ENCODE measurements at places on chromosomes 4 and X.

- DNase-seq, result no peak
- H3K27me3 ChIP-seq, result no peaks in the 10 kb centered on the region
- H3K36me3 ChIP-seq, result no peaks in the 10 kb centered on the region
Observed at GRCh38 chr4:11019451-11020240, 335.1 kb upstream of the CLNK start.

DNA sequence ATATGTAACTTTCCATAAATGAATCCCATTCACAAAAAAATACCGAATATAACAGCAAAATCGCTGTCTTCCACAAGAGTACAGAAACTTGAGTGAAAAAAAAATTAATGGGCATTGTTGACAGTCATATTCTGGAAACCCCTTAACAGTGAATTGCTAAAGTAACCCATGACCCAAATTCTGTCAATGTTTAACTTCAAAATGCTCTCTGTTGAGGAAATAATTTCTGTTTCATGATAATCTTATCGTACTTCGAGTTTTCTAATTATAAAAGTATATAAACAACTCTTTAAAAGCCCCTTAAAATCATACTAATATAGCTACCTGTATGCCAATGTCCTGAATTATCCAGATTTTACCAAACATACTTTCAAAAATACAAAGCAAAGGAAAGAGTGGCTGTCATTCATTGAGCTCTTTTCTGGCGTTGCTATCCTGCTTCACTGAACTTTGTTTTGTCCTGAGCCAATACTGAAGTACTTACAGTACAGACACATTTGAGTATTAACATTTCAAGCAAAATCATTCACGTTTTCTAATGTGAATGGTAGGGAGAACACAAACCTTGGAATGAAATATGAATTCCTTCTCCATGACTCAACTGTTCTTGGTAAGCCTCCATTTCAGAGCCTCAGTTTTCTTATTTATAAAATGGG, 2.4 kb downstream of the XAGE3 start:
- no peak overlapping the region for H3K27ac ChIP-seq
- no peaks in the 10 kb centered on the region for H3K36me3 ChIP-seq
- no peaks in the 10 kb centered on the region for H3K4me1 ChIP-seq

- no peak overlapping the region for H3K4me3 ChIP-seq
- no peaks in the 10 kb centered on the region for H3K4me1 ChIP-seq
- no peaks in the 10 kb centered on the region for H3K36me3 ChIP-seq
- H3K27me3 ChIP-seq, result no peaks in the 10 kb centered on the region
- no peak overlapping the region for H3K27ac ChIP-seq
Observed at GRCh38 chr4:182231080-182231479, 12.1 kb upstream of the TENM3 start.

DNA sequence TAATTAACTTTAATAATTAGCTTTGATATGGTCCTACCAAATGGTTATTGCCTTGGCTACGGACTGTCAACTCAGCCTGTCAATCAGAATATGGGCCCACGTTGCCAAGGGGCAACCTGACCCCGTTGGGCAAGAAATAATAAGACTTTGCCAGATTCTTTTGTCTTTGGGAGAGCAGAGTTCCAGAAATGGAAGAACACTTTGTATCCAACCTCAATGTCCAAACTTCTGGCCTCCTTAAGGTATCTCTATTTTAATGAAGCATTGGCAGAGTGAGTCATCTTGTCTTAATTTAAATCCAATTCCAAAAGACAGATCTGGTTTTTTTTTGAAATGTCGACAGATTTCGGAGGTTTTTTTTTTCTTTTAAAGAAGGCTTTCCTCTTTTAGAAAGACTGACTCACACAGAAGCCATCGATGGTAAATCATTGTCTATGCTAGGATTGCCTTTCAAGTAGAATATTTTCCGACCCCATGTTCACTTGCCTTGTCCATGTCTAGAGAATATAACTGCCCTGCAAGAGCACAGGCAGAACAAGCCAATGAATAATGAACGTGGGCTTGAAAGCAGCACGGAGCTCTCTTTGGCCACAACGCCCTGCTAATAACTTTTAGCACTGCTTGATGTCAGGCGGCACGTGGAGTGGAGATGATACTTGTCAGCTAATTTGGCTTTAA, 190.3 kb upstream of the GATB start:
- DNase-seq, result no peak
- no peak overlapping the region for H3K4me3 ChIP-seq
- peak overlapping the region; percentile 30 for H3K27ac ChIP-seq
- H3K36me3 ChIP-seq, result no peaks in the 10 kb centered on the region
- H3K4me1 ChIP-seq, result no peaks in the 10 kb centered on the region

GRCh38 chr4:12399781-12400180, 971.1 kb upstream of the HS3ST1 start:
- no peak overlapping the region for H3K27ac ChIP-seq
- no peak overlapping the region for H3K4me3 ChIP-seq

DNA sequence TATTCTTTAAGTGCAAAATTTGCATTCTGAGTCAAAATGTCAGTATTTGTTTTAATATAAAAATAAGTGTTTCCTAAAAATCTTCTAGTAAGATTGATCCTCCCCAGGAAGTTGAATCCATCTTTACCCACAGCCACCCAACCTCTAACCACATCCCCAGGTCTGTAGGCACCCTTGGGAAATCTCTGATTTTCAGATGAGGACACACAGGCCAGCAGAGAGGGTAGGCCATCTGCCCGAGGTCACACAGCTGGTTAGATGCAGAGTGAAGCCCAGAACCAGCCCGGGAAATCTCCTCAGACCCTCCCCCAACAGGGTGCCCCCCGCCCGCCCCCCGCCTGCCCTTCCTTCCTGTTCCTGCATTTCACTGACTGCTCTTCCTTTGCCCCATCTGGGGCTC, 277.5 kb downstream of the FBXW7 start:
- DNase-seq, result no peak
- H3K4me3 ChIP-seq, result no peak overlapping the region
- no peaks in the 10 kb centered on the region for H3K27me3 ChIP-seq

DNA sequence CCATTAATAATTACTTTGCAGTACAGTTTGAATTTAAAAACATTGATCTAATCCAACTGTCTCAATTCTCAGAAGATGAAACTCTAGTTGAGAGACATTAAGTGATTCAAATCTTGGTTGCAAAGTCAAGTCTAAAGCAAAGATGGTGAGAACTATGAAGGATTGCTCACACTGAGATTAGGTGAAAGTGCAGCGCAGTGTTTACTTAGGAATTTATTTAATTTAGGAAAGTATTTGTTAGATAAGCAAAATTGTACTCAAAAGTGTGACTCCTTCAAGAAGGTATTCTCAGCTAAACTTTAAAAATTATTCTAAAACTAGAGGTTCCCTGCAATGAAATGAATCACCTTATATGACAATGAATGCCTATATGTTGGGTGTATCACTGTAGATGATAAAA, 454.9 kb downstream of the PDGFC start:
- no peaks in the 10 kb centered on the region for H3K4me1 ChIP-seq
- no peak for DNase-seq
- H3K27me3 ChIP-seq, result no peaks in the 10 kb centered on the region

- no peaks in the 10 kb centered on the region for H3K27me3 ChIP-seq
- H3K27ac ChIP-seq, result no peak overlapping the region
- DNase-seq, result no peak
- H3K4me1 ChIP-seq, result no peaks in the 10 kb centered on the region
- H3K36me3 ChIP-seq, result no peaks in the 10 kb centered on the region
Observed at GRCh38 chr4:53234111-53234510, 131.8 kb downstream of the SCFD2 start.

DNA sequence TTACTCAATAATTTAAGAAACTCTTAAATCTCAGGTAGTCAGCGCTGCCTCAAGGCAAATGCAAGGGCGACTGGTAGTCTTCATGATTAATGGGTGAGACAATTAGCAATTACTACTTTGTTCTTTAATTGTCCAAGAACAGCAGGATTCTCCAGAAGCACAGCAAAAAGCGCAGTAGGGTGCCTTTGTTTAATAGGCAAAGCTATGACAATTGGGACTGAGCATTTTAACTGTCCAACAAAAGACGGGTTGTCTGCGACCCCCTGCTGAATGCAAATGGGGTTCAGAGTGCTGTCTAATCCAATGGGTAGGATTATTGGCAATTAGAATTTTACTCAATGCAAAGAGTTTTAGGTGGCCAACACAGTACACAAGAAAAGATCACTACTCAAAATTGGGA, 286.1 kb downstream of the CHIC1 start:
- H3K4me3 ChIP-seq, result no peak overlapping the region
- H3K36me3 ChIP-seq, result no peaks in the 10 kb centered on the region
- no peak for DNase-seq
- H3K27me3 ChIP-seq, result no peaks in the 10 kb centered on the region

- no peak overlapping the region for H3K4me3 ChIP-seq
- peaks cover 3% of the 10 kb centered on the region for H3K4me1 ChIP-seq
- H3K27ac ChIP-seq, result no peak overlapping the region
- no peaks in the 10 kb centered on the region for H3K36me3 ChIP-seq
Observed at GRCh38 chr4:168825975-168826374, 184.1 kb downstream of the CBR4 start.

- no peaks in the 10 kb centered on the region for H3K36me3 ChIP-seq
- H3K4me1 ChIP-seq, result no peaks in the 10 kb centered on the region
- H3K4me3 ChIP-seq, result no peak overlapping the region
Observed at GRCh38 chrX:29471829-29472228, 743.5 kb upstream of the MAGEB2 start.

- H3K4me3 ChIP-seq, result no peak overlapping the region
- no peaks in the 10 kb centered on the region for H3K36me3 ChIP-seq
- DNase-seq, result no peak
- H3K4me1 ChIP-seq, result no peaks in the 10 kb centered on the region
Observed at GRCh38 chr4:66187175-66187720, 517.0 kb upstream of the EPHA5 start.

Measured in suprapubic skin (tissue), 4 donors.